SIG-M5 (cell line): ENCODE measurements at places on chromosomes 6 and 20.

DNA sequence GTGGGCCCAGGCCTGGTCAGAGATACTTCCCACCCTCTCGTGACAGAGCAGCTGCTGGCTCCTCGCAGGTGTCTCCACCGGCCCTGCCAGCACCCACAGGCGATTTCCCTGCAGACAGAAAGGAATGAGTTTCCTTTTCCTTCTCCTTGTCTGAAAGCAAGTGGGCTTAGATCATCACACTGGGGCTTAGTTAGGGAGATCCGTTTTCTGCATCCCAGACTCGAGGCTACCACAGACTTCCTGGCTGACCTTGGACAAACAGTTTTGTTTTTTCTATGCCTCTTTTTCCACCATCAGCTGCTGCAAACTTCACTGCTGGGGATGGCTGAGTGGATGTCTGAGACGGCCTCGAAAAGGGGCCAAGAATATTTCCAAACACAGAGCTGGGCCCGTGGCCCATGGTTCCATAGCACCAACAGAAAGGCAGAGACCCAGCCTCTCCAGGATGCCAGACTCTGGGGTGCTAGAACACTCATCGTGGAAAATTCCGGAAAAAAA lies 86.5 kb downstream of the BANF2 start:
- DNase-seq, result no peak

- no peak for DNase-seq
These were observed 56.1 kb downstream of the HDDC2 start for GRCh38 chr6:125245523-125246264.

DNA sequence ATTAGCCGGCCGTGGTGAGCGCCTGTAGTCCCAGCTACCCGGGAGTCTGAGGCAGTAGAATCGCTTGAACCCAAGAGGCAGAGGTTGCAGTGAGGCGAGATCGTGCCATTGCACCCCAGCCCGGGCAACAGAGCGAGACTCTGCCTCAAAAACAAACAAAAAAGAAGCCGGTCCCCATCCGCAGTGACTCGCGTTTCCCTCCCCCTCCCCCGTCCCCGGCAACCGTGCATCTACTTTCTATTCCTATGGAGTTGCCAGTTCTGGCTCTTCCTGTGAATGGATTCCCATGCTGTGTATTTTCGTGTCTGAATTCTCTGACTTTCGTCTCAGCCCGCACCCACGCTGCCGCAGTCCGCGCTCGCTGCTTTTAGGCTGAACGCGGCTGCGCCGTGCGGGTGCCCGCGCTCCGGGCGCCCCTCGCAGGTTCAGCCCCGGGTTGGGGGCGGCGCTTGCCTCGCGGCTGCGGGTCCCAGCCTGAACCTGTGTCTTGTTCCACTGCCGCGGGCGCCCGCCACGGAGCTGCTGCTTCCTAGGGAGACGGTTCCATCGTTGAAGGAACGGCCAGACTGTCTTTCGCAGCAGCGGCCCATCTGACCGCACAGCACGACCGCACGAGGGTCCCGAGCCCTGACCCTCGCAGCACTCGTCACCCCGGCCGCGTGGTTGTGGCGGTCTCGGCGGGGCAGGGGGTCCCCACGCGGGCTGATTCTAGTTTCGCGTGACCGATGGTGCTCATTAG lies 1.1 kb upstream of the MRGBP start:
- DNase-seq, result no peak

- no peak for DNase-seq
These were observed 199.5 kb downstream of the ADGRB3 start for GRCh38 chr6:68834551-68834950.

GRCh38 chr20:48275286-48276020 lies 490.2 kb upstream of the SULF2 start:
- no peak for DNase-seq

- DNase-seq, result no peak
These were observed 161.5 kb upstream of the MAN1A1 start for GRCh38 chr6:119511024-119511423.

- no peak for DNase-seq
These were observed 3.4 kb upstream of the FAM110A start for GRCh38 chr20:830011-830521.

GRCh38 chr6:159038914-159039884 lies 5.6 kb downstream of the TAGAP start:
- peak; percentile 89 for DNase-seq

DNA sequence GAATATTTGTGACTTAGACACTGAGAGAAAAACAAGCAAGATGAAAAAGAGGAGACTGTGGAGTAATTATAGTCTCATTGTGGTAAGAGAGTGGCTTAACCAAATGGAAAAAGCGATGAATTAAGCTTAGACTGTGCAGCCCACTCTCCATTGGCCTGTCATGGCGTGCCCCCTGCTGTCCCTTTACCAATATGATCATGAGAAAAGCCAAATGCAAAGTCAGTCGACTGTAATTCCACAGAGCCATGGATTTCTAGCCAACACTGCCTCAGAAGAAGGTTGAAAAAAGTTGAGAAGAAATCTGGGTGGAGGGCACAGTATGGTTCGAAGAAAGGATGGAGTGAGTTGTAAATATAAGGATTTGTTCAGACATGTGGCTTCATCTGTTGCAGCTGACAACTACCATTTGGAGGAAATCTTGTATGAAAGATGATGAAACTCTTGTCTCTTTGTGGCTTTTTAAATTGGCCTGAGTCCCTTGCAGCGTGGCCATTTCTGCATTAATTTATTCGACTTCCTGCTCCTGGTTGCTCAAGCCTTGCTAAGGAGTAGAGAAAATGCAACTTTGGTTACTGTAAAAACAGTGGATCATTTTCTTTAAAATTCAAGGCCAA lies 251.4 kb downstream of the DOK5 start:
- no peak for DNase-seq

- DNase-seq, result no peak
These were observed 84.5 kb downstream of the HIVEP2 start for GRCh38 chr6:142860498-142860897.

DNA sequence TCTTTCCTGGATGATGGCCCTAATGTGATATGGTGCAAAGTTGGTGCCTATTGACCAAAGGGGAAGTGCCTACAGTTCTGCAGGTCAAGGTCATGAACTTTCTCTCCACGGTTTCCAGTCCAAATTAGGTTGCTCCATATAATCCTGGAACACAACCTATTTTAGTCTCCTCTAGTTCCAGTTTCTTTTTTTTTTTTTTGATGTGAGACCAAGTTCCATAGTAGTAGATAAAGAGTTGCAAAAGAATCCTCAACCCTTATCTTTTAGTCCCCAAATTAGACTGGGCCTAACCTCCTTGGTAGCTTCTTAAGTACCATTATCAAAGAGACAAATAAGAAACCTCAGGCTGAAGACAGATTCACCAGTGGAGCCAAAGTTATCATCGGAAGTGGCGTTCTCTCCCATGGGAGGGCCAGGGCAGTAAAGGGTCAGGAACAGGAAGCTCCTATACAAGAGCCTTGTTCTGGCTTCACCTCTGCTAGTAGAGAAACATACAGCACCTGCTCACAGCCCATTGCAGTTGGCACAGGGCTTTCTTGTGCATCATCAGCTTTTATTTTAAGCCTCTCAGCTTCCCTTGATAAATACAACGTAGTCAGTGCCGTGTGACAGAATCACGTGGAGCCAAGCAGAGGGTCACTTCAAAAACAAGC lies 132.2 kb upstream of the RREB1 start:
- no peak for DNase-seq

GRCh38 chr6:52497652-52498408 lies 77.7 kb downstream of the EFHC1 start:
- DNase-seq, result no peak

DNA sequence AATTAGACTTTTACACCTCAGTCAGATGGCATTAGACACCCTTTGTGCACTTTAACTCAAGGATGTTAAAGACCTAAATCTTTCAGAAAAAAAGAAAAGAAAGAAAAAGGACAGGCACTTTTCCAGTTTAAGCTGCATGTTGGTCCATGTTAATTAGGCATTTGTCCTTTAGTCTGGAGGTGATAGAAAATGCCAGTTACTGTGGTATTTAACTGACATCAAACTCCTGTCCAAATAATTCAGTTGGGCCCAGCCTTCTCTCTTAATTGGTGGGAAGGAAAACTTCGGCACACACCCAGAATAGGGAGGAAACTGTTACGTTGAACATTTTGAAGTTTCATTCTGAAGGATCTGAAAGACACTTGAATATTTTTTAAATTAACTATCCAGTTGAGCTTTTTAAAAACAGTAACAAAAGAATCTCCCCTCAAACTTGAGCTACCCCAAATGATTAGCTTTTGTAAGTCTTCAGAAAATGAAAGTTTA lies 30.3 kb downstream of the RREB1 start:
- DNase-seq, result no peak

DNA sequence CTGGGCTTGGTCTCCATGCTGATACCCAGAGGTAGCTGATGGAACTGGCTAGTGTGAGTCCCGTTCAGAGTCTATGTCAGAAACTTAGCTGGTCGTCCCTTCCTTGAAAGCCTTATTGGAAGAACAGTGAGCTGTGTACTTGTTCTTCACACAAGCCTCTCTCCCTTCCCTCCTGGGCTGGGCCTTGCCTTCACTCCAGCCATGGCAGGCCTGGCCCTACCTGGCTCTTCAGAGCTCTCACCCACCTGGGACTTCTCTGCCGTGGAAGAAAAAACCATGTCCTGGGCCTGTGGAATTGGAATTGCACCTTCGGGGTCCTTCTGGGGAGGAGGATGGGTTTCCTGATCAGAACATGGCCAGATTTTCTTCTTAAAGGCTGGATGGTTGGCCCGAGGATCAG lies 20.3 kb upstream of the ZNF831 start:
- DNase-seq, result no peak

DNA sequence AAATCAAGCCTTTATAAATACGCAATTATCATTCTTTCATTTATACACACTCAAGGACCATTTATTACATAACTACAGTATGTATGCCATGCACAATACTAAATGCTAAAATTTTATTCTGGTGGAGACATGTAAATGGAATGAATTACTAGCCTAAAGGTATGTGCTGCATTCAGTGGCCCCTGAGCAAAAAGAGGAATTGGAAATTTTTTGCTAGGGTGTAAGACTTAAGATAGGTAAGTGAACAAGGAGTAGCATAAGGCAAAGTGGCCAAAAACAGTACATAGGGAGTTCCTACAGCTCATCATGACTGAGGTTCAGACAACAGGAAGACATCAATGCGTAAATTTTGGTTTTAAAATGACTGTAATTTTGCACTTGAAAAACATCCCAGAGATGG lies 2.3 kb upstream of the MTFR2 start:
- DNase-seq, result no peak

DNA sequence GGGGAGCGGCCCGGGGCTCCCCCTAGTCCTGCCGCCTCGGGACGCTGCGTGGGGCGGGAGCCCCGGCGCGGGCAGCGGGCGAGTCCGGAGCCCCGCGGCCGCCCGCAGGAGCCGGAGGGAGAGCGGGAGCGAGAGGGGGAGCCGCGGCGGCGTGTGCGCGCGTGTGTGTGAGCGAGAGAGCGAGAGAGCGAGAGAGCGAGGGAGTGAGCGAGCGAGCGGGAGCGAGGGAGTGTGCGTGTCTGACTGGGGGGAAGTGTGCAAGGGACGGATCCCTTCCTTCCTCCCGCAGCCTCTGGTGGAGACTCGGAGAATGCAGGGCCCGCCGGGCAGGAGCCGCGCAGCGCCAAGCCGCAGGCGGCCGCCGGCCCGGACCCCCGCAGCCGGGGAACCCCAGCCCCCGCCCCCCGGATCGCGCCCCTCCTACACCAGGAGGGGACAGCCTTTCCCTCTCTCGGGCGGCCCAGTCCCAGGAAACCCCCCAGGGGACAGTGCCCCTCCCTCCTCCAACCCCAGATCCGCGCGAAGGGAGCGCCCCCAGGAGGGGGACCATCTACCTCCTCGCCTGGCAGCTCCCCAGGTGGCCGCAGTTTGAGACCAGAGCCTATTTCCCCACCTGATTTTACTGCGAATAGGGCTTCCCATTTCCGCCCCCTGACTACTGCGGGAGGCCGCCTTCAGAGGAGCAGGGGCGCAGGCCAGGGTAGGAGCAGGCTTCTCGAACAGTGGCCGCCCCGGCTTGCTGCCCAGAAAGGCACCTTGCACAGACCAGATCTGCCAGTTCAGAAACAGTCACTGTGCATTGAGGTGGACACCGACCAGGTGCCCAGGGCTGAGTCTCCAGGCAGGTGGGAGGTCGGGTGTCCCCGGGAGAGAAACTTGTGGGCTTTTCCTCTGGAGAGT lies at the start of gene CDH22:
CDH22 (minus strand) TSS at position 241 of the 900 bp plus-strand sequence. CDS start 57,204 bp downstream, outside the sequence.
- DNase-seq, result no peak

GRCh38 chr6:36979347-36979742 lies 6.7 kb downstream of the MTCH1 start:
- no peak for DNase-seq

- DNase-seq, result no peak
These were observed 28.2 kb downstream of the TREML4 start for GRCh38 chr6:41256383-41256782.

DNA sequence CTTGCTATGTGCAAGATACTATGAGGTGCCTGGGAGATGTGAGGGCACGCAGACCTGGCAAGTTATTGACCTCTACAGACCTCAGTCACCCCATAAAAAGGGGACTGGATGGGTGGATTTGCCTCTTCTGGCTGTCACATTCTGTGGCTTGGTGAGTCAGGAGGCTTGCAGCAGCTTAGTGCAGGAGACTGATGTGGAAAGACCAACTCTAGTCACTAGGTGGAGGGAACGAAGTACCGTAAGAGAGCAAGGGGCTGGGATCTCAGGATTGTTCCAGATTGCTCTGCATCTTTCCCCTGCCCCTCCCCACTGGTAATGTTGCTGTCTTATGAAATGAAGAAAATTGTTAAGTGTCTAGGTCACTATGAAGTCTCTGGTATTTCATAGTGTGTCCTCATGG lies 3.3 kb downstream of the MAPRE1 start:
- DNase-seq, result peak; percentile 43

GRCh38 chr6:149856256-149856994 lies 7.7 kb downstream of the LRP11 start:
- DNase-seq, result no peak

- no peak for DNase-seq
These were observed 124.6 kb downstream of the ANKS1A start for GRCh38 chr6:35013701-35014100.

GRCh38 chr20:16027686-16028085 lies 545.6 kb downstream of the KIF16B start:
- no peak for DNase-seq

DNA sequence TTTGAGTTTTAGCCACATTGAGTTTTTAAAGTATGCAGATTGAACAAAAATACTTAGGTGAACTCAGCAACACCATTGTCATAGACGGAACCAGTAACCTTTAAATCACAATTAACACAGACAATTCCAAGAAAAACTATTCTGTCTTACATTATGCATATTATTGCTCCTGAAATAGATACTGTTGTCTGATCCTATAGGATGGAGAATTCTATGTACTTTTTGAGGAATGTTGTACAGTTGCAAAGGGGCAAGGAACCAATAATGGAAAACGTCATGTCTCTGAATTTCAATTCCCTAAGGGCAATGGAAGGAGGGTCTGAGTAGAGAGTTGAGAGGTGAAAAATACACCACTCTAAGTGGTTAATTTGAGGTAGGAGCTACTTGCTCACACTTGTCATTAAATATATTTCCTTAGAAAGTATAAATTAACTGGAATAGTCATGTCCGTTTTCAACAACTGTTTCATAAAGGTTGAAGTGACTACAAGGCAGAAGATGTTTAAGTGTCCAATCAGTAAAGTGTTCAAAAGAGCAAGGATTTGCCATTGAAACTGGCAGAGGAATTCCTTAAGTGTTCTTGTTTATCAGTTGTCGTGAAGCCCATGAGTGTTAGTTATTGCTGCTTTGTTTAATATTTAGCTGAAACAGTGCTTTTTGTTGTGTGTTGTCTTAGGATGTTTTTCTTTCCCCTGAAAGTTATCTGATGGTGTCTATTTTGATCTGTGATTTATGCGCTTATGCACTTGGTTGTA lies 1.3 kb downstream of the NKAIN2 start:
- no peak for DNase-seq
